NCI-H2081 treated with DMSO at 0.1 percent for 48 hours (cell line): ENCODE measurements at places on chromosomes 5 and 9.

DNA sequence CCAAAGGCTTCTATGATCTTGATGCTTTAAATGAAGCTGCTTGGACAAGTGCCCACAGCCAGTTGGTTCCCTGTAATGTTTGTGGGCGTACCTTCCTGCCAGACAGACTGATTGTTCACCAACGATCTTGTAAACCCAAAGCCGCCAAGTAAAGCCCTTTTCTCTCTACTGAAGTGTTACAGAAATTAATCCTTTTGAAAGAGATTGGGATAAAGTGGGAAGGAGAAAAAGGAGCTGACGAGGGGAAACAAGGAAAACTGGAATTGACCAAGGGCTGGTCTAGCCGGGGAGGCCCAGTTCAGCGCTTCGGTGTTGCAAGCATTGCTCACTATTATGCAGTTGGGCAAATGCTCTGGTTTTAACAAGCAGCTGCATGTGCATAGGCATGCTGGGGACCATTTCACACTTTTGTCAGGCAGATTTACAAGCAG is 53.2 kb downstream of the ZNF474 start:
- DNase-seq: no peak

- peak; percentile 38 for DNase-seq
Observed at GRCh38 chr9:17065062-17065461, 69.8 kb upstream of the CNTLN start.

DNA sequence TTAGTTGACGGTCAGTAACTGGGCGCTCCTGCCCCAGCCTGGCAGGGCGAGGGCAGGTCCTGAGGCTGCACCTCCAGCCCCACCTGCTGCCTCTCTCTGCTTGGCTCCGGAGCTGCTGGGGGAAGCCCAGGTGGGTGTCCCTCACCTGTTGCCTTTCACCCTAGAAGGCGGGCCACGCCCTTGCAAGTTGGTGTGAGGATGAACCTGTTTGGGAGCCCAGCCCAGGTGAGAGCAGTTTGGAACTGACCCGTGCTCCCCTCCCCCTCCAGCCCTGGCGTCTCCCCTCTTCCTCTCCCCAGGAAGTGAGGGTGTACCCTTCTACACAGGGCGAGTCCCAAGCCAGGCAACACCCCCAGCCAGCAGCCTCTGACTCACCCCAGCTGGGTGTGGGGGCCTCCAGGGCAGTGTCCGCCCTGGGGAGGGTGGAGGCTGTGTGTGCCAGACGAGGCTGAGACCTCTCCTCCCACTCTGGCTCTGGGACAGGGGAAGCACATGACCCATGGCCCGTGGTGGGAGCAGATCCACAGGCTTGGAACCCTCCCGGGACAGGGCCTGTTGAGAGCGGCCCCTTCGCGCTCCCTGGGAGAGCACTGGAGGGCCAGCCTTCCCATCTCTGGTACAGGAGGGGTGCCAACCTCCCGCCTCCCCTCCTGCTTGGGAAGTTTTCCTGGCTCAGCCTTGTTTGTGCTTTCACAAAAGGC is 10.4 kb downstream of the LRRC8A start:
- DNase-seq: no peak

- DNase-seq: no peak
Observed at GRCh38 chr9:123073991-123074422, 40.5 kb downstream of the GPR21 start.

DNA sequence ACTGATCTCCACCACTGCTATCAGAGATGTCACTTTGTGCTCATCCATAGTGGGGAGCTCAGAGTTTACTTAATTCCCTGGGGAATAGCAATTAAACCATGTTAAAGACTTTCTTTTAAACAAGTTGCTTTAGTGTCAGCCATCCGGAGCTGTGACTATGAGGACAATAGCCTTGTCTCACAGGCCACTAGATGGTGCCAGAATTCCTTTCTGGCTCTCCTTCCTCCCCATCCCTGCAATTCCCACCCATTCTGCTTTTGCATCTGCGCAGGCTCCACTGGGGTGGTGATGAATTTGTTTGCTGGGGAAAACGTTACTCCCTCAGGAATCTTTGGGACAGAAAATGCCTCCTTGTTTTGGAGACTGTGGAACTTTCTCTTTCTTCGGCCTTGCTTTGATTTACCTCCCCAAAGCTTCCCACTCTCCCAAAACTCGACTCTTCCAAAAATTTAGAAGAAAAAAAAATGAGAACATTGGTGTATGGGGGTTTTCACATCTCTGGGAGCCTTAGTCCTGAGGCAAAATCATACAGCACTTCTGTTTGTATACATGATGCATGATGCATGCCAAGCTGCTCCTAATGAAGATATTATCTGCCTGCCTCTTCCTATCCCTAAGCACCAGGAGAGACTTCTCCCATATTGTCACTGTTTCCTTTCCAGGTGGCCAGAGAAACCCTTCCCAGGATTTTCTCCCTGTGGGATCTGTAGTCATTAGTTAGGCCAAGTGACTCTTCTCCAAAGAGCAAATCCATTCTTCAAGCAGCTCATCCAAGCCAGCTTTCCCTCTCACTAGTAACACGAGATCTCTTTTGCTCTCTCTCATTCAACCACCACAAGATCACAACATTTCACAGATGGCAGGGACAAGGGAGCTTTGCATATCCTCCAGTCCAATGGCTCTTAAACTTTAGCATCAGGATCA is 466.1 kb downstream of the TLR4 start:
- peak; percentile 42 for DNase-seq

DNA sequence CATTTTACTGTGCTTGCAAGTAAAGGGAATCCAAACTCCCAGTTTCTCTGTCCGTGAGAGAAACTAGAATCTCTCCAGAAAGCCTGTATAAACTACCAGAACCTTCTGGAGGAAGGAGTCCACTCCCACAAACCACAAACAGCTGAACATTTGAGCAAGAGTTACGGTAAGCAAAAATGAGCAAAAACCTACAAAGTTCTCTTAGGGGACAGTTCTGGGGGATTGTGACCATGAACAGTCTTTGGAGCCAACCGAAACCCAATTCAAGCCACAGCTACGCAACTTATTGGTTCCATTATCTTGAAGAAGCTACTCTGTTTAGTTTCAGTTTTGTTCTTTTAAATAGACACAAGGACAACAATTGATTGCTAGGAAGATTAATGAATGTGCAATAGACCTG is 330.6 kb downstream of the ASTN2 start:
- DNase-seq: no peak

DNA sequence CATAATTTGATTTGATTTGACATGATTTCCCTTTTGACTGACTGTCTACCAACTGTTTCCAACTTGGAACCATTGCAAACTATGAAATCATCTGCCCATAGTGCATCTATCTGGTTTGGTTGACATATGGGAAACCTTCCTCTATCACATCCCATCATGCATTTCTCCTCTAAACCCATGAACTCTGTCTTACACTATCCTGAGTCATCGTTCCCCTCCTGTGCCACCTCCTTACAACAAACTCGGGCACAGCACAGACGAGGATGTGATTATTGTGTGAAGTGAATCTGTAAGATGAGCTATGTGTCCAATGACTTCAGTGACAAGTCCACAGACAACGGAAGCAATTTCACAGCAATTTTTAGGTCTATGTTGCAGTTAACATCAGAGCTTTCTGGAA is 126.1 kb downstream of the NPR3 start:
- DNase-seq: no peak
